ENCODE measurements at places on chromosomes 2 and 18. TPM values are rescaled to one million over a fixed set of nuclear protein-coding genes. Genes with fewer than 3 reads are reported as not detected.
A peak's percentile ranks its signal among the peaks of the same experiment; 100 is the strongest.

GRCh38 chr2:152375174-152375573, 40.2 kb downstream of the FMNL2 start:
- no peak for DNase-seq

DNA sequence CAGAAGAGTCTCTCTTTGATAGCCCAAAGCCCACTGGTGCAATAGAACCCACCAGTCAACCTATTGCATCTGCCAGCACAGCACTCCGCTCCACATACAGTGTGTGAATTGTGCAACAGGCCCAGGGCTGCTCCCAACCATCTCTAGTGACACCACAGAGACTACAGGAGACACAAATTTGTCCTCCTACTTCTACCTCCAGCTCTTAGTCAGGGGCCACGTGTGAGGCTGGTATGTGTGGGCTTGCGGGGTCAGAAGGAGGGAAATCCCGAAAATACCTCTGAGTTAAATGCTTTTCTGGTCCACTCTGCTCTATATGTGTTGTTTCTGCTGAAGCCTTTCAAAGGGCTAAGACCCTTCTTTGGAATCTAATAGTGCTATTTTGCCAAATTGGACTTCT, 18.0 kb downstream of the DGUOK start:
- DNase-seq: no peak

DNA sequence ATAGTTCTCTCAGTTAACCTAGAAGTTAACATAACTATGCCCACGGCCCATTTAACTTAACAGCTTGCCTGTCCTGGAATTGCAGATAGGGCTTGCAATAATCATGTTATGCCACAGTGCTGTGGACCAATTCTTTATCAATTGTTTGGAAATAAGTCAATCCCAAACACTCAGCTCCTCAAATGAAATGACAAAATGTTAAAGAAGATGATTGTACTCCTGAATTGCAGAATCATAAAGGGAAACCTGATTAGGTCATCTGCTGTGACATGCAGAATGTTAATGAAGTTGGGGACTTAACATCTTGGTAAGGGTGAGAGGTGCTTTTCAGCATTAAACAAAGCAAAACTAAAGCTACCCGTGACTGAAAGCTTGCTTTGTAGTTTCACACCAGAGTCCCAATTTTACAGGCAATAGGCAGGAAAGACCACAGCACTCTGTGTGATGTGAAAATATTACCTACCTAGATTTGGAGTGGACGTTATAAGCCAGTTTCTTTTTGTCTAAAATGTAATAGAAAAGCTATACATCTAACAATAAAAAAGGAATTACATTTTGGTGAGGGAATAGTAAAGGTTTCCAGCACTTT, 364.0 kb downstream of the GPD2 start:
- DNase-seq: no peak

DNA sequence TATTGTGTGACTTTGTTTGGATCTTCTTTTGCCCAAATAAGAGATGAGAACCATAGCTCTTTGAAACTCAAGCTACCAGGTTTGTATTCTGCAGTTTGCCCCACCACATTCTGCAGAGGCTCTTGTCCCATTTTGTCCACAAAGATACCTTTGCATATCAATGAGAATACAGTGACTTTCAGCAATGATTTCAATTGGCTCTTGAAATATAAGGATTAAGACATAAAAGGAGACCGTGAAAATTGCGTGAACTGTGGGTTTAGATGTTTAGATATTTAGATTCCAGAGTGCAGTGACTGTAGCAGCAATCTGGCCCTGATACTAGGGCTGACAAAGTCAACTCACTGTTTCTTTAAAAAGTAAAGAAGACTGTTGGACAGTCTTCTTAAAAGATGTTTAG, 146.6 kb upstream of the SP5 start:
- no peak for DNase-seq

DNA sequence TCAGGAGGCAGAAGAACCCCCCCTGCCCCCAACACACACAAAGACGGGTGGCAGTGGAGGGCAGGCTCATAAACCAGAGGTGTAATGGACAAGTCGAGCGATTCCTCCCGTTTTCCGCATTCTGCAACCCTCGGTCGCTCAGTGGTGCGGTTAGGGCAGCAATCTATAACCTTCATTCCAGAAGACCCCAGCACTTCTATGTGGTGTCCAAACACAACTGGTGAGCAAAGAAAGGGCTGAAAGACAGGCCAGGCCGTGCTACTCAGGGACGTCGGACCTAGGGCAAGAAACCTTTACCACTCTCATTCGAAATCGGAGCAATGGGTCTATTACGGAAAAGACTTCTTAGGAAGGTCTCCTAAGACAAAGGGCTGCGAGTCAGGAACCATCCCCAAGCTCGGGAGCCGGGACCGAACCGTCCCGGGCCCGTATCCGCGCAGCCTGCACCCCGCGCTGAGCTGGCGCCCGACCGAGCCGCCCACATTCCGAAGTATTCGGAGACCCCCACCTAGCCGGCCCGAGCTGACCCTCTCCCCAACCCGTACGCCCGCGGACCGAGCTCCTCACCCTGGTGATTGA, 568 bp downstream of the ARL5A start:
- DNase-seq: peak; percentile 19

DNA sequence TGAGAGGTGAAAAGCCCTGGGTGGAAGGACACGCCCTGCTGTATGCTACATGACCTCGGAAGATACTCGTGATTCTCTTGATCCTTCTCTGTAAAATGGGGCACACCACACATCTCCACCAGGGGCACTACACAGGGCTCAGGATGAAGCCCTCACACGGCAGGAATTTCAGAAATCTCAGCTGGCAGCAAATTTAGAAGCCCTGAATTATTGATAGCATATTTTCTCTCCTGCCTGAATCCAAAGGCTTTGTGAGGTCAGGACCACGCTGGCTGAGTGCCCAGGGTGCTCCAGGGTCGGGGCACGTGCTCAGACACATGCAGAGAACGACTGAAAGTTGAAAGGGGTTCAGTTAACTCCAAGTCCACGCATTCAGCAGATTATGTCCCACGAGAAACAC, 42.1 kb upstream of the GALR1 start:
- peak; percentile 5 for DNase-seq

- DNase-seq: no peak
Measured at GRCh38 chr2:239377591-239377990, 23.2 kb downstream of the HDAC4 start.

Gene RBM43
- 1.6 TPM for total RNA-seq

Data from Caco-2 (cell line).